ENCODE measurements at places on chromosomes 5 and 9. TPM values are rescaled to one million over a fixed set of nuclear protein-coding genes. Genes with fewer than 3 reads are reported as not detected.

DNA sequence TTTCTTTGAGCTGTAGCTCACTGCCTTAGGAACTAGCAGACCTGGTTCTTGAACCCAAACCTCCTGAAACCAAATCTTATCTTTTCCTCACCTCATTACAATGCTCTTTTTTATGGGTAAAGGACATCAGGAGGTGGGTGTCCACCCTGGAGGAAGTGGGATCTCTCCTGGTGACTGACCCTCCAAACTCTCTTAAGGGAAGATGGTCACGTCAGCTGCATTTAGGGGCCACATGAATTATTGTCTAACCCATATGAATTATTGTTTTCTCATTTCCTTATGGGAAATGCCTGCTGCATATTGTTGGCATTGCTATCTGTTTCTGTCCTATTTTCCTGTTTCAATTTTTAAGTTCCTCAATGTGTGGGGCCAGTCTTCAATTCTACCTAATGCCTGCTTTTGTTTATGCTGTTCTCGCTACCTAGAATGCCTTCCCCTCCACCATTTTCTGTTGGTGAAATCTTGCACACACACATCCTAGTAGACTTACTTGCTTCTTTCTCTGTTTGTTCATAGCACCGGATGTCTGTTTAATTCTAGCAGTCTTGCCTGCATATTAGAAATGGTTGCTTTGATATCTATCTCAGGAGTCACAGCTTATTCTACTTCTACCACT, 22.0 kb upstream of the SPINK1 start:
- H3K27me3 ChIP-seq: peaks cover 14% of the 10 kb centered on the region
- H3K27ac ChIP-seq: no peak overlapping the region
- H3K4me1 ChIP-seq: peaks cover 3% of the 10 kb centered on the region

GRCh38 chr9:110125763-110126351, 82.1 kb downstream of the C9orf152 start:
- no peaks in the 10 kb centered on the region for H3K36me3 ChIP-seq
- H3K27ac ChIP-seq: no peak overlapping the region
- H3K27me3 ChIP-seq: no peaks in the 10 kb centered on the region
- DNase-seq: peak; percentile 13

DNA sequence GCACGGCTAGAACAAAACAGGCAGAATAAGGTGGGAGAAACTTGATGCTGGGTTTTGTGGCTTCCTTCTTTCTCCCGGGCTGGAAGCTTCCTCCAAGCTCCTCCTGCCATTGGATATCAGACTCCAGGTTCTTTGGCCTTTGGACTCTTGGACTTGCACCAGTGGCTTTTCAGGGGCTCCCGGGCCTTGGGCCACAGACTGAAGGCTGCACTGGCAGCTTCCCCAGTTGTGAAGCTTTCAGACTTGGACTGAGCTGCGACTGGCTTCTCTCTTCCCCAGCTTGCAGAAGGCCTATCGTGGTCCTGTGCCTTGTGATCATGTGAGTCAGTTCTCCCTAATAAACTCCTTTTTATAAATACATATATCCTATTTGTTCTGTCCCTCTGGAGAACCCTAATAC, 364.4 kb downstream of the DNAH5 start:
- H3K27me3 ChIP-seq: no peaks in the 10 kb centered on the region
- no peaks in the 10 kb centered on the region for H3K36me3 ChIP-seq
- H3K4me1 ChIP-seq: no peaks in the 10 kb centered on the region
- no peak overlapping the region for H3K4me3 ChIP-seq

DNA sequence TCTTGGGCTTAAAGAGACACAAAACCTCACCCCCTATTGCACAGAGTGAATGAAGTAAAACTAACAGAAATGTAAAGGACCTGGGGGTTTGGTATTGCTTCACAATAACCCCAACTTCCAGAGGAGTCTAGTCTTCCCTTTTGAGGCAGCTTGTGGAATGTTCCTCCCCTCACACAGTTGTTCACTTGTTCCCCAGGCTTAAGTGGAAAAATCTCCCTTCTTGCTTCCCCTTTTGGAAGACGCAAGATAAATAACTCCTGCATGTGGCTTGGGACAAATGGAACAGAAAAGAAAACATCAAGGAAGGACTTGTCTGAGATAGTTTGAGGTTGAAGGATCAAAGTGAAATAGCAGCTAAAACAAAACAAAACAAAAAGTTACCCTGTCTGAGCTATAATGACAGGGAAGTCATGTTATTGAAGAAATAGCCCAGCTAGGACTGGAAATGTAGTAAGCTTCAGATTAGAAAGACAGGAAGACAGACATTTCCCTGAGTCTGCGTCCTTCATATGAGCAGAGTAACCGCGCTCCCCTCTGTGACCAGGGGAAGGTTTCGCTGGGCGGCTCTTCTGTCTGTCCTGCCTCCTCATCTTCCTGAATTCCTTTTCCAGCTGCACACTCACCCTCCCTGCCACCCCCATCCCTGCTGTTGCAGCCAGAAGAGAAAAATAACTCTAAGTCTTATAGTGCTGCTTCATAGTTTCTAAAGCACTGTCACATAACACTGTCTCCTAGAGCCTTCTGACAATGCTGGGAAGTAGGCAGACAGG, 8.8 kb downstream of the SPARC start:
- no peak overlapping the region for H3K4me3 ChIP-seq
- H3K27me3 ChIP-seq: peaks cover 2% of the 10 kb centered on the region
- DNase-seq: no peak
- H3K27ac ChIP-seq: no peak overlapping the region
- H3K4me1 ChIP-seq: peaks cover 3% of the 10 kb centered on the region

DNA sequence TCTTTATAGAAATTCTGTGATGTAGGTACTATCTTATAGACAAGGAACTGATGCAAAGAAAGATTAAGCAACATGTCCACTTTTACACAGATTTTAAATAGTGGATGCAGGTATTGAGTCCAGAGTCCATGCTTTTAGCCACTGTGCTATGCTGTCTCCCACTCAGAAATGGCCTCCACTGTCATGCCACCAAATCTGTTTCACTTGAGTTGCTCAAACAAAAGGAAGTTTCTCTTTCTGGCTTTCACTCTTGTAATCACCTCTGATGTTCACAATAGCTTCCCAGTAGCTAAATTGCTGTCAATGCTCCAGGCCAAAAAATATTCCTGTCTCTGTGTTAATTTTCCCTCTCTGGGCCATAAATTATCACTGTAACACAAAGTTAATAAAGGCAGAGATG, 77.0 kb upstream of the RASA1 start:
- H3K27ac ChIP-seq: no peak overlapping the region
- H3K4me1 ChIP-seq: peaks cover 40% of the 10 kb centered on the region
- H3K4me3 ChIP-seq: no peak overlapping the region
- H3K36me3 ChIP-seq: no peaks in the 10 kb centered on the region

DNA sequence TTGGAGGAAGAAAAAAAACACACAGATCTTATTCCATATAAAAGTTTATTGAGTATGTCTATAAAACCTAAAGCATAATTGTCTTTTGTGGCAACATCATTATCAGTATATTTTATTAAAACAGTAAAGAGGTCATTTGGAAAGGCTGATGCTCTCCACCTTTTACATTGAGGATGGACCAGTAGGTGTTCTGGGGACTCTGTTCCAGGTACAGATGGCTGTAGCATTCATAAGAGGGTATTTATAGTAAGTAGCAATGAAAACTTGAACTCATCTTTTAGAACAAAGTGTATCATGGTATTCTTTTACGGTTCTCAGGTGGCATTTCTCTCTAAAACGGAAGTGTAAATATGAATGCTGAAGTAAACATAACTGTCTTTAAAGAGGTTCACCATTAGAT, 1.8 kb downstream of the GABRA6 start:
- no peaks in the 10 kb centered on the region for H3K27me3 ChIP-seq
- no peaks in the 10 kb centered on the region for H3K4me1 ChIP-seq
- no peaks in the 10 kb centered on the region for H3K36me3 ChIP-seq
- no peak for DNase-seq
- H3K4me3 ChIP-seq: no peak overlapping the region

Gene C5orf46
- total RNA-seq: not detected

GRCh38 chr5:175874462-175875139, 3.2 kb downstream of the CPLX2 start:
- DNase-seq: no peak
- H3K4me3 ChIP-seq: no peak overlapping the region
- H3K36me3 ChIP-seq: no peaks in the 10 kb centered on the region
- no peak overlapping the region for H3K27ac ChIP-seq
- H3K4me1 ChIP-seq: peaks cover 8% of the 10 kb centered on the region

Gene CAMLG
- 35.9 TPM for total RNA-seq

DNA sequence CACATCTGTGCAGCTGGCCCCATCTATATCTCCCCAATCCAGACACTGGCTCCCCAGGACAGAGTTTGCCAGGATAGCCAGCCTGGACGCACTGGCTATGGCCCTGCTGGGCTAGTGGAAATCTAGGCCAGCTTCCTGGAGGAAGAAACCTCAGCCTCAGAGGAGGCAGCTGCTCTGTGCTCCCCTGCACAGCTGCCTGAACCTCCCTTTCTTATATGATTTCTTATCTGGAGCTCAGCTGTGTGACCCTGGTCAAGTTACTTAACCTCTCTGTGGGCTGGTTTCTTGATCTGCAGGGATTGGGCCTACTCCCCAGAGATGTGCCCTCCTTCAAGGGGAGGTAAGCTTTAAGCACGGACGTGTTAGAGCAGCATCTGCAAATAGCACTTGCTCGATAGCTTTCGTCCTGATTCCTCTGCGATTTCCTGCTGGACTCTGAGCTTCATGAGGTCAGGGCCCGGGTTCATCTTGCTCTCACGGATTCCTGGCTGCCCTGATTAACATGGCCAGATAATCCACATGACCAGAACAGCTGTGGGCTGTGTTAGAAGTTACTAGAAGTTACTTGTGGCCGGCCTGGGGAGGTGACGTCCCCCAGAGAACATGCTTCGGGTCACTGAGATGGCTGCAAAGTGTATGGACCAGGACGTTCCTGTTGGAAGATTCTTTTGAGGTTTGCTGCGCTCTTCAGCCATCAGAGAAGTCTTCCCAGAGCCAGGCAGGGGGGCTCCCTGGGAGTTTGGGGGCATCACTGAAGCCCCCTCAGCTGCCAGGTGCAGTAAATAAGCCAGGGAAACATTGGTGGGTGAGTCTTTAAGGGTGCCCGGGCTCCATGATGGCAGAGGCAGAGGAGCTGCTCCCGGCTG, 14.5 kb downstream of the C9orf50 start:
- H3K27ac ChIP-seq: no peak overlapping the region
- H3K4me1 ChIP-seq: peaks cover 44% of the 10 kb centered on the region
- H3K36me3 ChIP-seq: no peaks in the 10 kb centered on the region
- no peak overlapping the region for H3K4me3 ChIP-seq
- no peak for DNase-seq

DNA sequence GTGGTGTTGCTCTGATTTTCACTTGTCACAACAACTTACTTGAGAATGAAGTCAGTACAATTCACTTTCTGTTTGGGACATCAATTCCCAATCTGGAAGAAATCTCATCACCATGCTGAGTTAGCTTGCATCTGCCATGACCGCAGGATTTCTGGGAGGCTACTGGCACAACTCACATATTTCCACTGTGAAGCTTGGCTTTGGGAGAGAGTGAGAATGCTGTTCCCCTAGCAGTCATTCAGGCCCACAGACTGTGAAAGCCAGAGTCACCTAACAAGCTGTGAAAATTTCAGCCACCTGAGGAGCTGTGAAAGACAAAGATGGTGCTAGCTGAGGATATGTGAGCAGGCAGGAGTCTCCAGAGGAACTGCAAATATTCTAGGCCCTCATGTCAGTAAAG, 365.2 kb upstream of the TUSC1 start:
- DNase-seq: no peak
- H3K27ac ChIP-seq: no peak overlapping the region
- no peaks in the 10 kb centered on the region for H3K36me3 ChIP-seq
- H3K27me3 ChIP-seq: no peaks in the 10 kb centered on the region
- no peaks in the 10 kb centered on the region for H3K4me1 ChIP-seq
- no peak overlapping the region for H3K4me3 ChIP-seq

Gene GRM6
- not detected for total RNA-seq

DNA sequence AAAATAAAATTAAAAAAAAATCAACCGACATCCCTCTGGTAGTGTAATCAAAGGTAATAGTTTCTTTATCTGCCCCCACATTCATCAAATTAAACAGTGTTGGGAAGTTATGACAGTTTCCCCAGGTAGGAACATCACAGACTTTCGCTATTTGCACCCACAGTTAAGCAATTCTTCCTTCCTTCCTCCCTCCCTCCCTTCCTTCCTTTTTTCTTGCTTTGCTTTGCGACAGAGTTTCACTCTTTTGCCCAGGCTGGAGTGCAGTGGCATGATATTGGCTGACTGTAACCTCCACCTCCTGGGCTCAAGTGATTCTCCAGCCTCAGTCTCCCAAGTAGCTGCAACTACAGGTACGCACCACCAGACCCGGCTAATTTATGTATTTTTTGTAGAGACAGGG, 10.8 kb upstream of the BICD2 start:
- DNase-seq: no peak
- no peak overlapping the region for H3K27ac ChIP-seq
- H3K4me1 ChIP-seq: peaks cover 4% of the 10 kb centered on the region
- no peaks in the 10 kb centered on the region for H3K36me3 ChIP-seq
- no peak overlapping the region for H3K4me3 ChIP-seq

DNA sequence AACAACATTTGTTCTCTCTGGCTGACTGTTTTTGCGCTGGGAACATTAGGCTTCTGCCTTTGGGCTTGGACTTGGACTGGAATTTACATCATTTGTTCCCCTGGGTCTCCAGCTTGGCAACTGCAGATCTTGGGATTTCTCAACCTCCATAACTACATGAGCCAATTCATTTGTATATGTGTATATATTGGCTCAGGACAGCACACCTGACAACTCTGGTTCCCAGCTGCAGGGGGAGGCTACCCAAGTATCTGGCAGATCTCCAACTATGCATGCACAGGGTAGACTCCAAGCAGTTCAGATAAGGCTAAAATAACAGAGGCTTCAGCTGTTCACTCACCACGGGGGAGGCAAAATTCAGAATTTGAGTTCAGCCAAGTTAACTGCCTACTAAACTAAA, 31.6 kb upstream of the F2RL1 start:
- peaks cover 3% of the 10 kb centered on the region for H3K27me3 ChIP-seq
- no peak overlapping the region for H3K4me3 ChIP-seq
- no peak for DNase-seq
- H3K4me1 ChIP-seq: peaks cover 13% of the 10 kb centered on the region

Gene NRARP
- total RNA-seq: 3.3 TPM

DNA sequence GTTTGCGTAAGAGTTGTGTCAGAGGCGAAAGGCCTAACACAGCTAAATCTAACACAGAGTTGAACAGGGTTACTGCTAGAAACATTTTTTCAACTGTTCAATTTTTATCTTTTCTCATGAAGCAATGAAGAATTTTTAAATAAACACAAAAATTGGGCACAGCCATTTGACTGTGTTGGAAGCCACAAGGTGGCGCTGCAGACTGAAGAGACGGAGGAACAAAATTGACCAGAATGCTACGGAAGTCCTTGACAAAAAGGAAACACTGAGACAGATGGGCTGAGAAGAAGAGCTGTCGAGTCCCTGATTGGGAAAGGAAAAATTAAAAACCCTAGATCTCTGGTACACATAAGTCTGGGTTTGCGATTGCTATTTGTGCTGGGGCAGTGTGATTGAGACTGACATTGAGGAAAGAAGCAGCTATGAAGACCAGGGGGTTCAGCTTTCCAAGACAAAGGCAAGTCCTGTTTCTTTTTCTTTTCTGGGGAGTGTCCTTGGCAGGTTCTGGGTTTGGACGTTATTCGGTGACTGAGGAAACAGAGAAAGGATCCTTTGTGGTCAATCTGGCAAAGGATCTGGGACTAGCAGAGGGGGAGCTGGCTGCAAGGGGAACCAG, at the start of gene PCDHB9:
PCDHB9 (plus strand) TSS at position 265 of the 616 bp plus-strand sequence; CDS start at position 423, 158 bp downstream.
- DNase-seq: peak; percentile 59
- H3K36me3 ChIP-seq: peaks cover 6% of the 10 kb centered on the region
- H3K4me3 ChIP-seq: peak within 1 kb of the TSS; percentile 6
- H3K27ac ChIP-seq: no peak within 1 kb of the TSS
- H3K4me1 ChIP-seq: peaks cover 4% of the 10 kb centered on the region

GRCh38 chr5:178524093-178524882, 65.9 kb downstream of the COL23A1 start:
- H3K4me1 ChIP-seq: no peaks in the 10 kb centered on the region
- DNase-seq: no peak
- H3K27ac ChIP-seq: no peak overlapping the region
- H3K27me3 ChIP-seq: peaks cover 4% of the 10 kb centered on the region
- H3K4me3 ChIP-seq: no peak overlapping the region

Data from activated CD8-positive, alpha-beta T cell treated with anti-CD3 and anti-CD28 coated beads for 36 hours (primary cell).